ENCODE measurements at places on chromosomes 7 and 10.
A peak's percentile ranks its signal among the peaks of the same experiment; 100 is the strongest.

DNA sequence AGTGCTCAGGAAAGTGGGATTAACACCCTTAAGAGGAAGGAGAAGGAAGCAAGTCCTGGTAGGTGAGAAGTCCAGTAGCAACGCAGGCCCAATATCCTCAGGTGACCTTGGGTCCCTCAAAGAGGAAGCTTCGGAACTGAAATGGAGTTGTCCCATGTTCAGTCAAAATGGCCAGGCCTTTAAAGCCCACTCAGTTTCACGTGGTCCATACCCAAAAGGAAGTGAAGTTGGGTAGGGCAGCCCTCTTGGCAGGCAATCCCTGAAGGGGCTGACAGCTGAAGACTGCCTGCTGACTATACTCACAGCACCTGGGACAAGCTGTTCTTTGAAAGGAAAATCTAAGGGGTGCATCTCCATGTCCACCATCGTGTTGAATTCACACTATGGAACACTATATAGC, 3.0 kb downstream of the GSAP start:
- no peak for DNase-seq

DNA sequence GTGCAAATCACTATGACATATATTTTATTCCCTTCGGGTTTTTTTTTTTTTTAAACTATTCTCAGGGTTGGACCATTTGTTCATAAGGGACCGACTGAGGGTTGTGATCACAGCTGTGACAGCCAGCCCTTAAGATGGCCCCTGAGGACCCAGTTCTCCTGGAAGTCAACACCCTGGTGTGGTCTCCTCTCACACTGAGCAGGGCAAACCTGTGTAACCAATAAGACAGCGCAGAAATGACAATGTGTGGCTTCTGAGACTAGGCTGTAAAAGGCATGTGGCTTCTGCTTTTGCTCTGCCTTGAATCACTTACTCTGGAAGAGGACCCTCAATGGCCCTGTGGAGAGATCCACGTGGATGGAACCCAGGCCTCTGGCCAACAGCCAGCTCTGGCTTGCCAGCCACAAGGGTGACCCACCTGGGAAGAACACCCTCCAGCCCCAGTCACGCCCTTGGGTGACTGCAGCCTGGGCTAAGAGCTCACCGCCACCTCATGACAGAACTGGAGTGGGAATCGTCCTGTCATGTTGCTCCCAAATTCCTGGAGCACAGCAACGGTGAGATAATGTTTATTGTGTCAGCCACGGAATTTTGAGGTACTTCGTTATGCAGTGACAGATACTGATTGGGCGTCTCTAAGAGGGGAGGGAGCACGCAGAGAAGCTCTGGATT, 127.1 kb downstream of the CLEC2L start:
- no peak for DNase-seq

DNA sequence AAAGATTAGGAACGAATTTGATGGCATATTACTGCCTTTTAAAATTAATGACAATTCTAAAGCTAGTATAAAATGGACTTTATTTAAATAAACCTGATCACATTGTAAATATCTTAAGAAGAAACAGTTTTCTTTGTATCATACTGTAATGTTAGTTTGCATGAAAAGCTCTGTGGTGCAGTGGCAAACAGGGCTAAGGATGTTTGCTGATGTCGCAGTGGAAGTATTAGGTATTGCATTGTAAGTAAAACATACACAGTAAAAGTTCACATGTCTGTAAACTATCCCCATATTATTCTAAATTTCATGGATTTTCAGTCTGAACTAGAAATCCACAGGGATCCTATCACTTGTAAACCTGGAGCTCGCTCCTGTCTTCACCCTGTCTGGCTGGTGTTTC, 252.6 kb upstream of the ZNF32 start:
- no peak for DNase-seq

DNA sequence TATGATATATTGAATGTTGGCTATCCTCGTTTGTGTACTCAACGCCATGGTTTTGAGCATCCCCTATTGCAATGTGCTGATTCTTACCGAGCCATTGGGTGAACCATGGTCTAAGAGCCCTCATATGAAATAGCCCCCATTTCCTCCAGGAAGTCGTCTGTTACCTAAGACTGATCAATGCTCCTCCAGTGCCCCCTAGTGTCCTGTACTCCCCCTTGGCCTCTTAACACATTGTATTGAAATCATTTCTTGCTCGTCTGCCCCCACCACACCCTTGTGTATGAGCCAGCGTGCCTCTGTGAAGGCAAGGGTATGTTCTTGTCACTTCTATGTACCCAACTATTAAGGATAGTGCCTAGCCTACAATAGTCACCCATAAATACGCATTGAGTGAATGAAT, 11.2 kb upstream of the SLC35B4 start:
- peak; percentile 81 for DNase-seq

GRCh38 chr10:131810805-131811629, 89.8 kb upstream of the PPP2R2D start:
- no peak for DNase-seq

DNA sequence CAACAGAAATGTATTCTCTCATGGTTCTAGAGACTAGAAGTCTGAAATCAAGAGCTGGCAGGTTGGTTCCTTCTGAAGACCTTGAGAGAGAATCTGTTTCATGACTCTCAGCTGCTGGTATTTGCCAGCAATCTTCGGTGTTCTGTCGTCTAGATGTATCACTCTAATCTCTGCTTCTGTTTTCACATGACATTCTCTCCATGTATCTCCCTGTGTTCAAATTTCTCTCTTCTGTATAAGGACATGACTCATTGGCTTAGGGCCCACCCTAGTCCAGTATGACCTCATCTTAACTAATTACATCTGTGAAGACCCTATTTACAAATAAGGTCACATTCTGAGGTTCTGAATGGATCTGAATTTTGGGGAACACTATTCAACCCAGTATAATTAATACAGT, 82.3 kb downstream of the ANKRD7 start:
- DNase-seq, result no peak

DNA sequence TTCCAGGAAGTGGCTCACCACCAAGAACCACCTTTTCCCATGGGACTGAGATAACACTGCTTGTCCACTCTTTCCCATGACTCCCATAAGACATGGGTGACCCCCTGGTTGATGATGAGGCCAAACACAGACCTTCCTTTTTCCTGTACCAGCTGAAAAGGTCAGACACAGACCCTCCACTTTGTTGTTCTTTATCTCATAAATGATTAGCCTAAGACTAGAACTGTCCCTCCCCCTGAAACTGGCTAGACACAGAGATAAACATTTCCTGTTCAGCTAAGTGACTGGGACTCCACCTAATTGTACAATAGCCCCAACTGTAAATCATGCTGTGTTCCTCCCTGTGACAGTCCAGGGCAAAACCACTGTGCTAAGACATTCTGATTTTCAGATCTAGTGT, 8.2 kb upstream of the NRG3 start:
- peak; percentile 6 for DNase-seq

GRCh38 chr10:86109421-86109820, 257.2 kb downstream of the GRID1 start:
- DNase-seq, result no peak

GRCh38 chr7:2018569-2019460, 213.9 kb downstream of the MAD1L1 start:
- peak; percentile 88 for DNase-seq

- no peak for DNase-seq
Measured at GRCh38 chr7:155984028-155984580, 171.8 kb upstream of the SHH start.

- DNase-seq, result no peak
Measured at GRCh38 chr7:75039709-75040108, 33.9 kb downstream of the RCC1L start.

DNA sequence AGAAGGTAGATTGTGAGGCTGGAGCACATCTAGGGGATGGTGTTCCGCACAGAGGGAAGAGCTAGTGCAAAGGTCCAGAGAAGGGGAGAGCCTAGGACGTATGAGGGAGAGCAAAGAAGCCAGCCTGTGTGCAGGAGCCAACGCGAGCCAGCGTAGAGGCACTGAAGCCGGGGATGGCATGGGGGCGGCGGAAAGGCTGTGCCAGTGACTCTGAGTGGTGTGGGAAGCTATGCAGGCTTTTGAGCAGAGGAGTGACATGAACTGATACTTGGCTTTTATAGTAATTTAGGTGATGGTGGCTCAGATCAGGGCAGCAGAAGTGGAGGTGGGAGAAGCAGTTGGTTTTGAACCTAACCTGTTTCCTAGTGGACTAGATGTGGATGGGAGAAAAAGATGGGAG, 65.8 kb downstream of the ATXN7L1 start:
- no peak for DNase-seq

GRCh38 chr10:124688889-124689670, 55.1 kb downstream of the FAM53B start:
- peak; percentile 14 for DNase-seq

All from common myeloid progenitor, CD34-positive (primary cell).